Stimulated activated naive CD8-positive, alpha-beta T cell treated with anti-CD3 and anti-CD28 coated beads, Interleukin-15, amount 100 ng/mL, for 72 hours (primary cell): ENCODE measurements at places on chromosomes 1 and 21.
A peak's percentile ranks its signal among the peaks of the same experiment; 100 is the strongest.

GRCh38 chr21:28752131-28752530 lies 240.5 kb downstream of the LTN1 start:
- DNase-seq: no peak

GRCh38 chr1:53210954-53211353 lies 9.5 kb downstream of the CZIB start:
- DNase-seq: no peak

DNA sequence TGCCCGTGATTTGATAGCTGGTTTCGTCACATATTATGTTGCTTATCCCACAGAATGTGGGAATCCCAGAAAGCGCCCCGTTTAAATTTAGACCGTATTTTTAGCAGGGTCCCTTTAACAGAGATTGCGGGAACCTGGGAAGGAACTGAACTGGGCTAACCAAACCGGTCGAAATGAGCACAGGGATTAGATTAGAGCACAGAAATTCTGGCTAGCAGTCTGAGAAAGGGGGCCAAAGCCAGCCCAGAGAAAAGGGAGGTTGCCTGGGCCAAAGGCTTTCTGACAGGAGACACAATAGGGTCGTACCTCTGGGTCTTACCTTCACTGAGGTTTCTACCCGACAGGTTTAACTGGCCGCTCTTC lies 327 bp downstream of the LRRC40 start:
- DNase-seq: no peak

GRCh38 chr1:16978567-16979474 lies 1.6 kb downstream of the MFAP2 start:
- no peak for DNase-seq

- no peak for DNase-seq
Observed at GRCh38 chr1:22791831-22792347, 81.2 kb downstream of the EPHB2 start.

GRCh38 chr1:230682274-230682673 lies 31.6 kb downstream of the AGT start:
- no peak for DNase-seq

GRCh38 chr1:159960721-159961381 lies 6.8 kb upstream of the SLAMF9 start:
- DNase-seq: no peak

GRCh38 chr1:166165661-166166328 lies 1.0 kb downstream of the FAM78B start:
- DNase-seq: no peak

DNA sequence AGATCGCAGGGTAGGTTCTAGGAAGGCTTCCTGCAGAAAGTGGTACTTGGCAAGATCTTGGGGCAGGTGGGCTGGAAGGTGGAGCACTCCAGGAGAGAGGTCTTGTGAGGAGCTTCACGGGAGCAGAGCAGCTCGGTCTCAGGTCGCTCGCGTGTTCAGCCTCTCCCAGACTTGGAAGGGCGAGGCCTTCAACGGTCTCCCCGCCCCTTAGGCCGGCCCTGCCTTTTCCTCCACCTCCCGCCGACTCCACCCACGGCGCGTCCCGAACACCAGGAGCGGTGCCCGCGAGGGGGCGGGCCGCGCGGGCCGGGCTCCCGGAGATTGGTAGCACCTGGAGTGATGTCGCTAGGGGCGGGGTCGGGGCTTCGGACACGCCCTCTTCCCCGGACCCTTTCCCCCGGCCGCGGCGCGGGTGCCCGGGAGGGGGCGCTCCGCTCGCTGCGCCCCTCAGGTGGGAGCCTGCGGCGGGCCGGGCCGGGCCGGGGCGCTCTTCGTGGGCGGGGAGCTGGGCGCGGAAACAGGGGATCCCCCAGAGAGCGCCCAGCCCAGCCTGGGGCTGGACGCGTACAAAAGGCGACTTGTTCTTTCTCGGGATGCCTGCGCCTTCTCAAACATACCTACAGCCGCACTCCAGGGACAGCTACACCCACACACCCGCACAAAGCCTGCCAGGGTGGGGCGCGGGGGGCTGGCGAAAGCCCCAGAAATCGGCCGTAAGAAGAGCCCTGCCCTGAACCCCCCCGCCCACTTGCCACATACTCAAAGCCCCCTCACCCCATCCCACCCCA lies 35.5 kb downstream of the AHDC1 start:
- peak; percentile 87 for DNase-seq

- DNase-seq: no peak
Observed at GRCh38 chr1:173057984-173058383, 7.2 kb upstream of the TNFSF18 start.

- no peak for DNase-seq
Observed at GRCh38 chr1:155166471-155167165, 6.5 kb downstream of the KRTCAP2 start.

GRCh38 chr21:36661511-36662309 lies 37.2 kb upstream of the SIM2 start:
- no peak for DNase-seq

DNA sequence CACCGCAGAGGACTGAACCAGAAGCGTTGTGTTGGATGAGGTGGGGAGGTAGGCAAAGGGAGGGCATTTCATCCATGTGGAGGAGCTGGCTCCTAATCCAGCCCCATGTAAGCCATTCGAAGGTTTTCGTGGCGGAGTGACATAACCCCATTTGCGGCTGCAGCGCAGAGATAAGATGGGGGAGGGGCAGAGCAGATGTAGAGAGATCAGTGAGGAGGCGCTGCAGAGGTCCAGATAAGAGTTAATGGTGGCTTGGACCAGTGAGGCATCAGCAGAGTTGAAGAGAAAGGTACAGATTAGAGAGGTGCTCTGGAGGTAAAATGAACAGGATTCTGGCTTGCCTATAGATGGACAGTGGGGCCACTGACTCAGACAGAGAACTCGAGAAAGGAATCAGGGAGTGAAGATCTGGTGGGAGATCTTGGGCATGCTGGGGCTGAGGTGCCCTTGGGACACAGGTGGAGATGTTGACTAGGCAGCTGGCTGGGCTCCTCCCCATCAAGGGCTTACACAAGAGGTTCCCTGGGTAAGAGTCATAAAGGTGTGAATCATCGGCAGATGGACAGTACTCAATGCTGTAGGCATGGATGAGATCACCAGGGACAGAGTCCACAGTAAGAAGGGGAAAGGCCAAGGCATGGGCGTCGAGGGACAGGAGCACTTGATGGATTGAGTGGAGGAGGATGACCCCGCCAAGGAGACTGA lies 7.8 kb upstream of the PTPRF start:
- DNase-seq: no peak

GRCh38 chr21:29376556-29376955 lies 77.8 kb downstream of the BACH1 start:
- DNase-seq: peak; percentile 52

DNA sequence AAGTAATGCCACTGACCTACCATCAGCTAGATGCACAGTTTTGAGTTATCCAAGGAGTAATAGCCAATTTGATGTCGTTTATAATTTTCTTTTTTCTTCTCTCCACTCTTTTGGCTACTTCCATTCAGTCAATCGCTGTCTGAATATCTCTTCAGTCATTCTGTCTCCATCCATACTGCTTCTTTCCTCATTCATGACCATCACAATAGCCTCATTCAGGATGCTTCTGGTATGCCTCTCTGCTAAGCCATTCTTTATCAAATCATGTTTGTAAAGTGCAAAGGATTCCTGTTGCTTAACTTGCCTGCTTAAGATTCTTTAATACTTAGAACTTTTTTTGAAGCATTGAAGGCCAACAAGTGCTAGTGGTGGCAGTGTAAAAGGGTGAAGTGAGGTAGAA lies 20.2 kb downstream of the TYW3 start:
- DNase-seq: no peak

DNA sequence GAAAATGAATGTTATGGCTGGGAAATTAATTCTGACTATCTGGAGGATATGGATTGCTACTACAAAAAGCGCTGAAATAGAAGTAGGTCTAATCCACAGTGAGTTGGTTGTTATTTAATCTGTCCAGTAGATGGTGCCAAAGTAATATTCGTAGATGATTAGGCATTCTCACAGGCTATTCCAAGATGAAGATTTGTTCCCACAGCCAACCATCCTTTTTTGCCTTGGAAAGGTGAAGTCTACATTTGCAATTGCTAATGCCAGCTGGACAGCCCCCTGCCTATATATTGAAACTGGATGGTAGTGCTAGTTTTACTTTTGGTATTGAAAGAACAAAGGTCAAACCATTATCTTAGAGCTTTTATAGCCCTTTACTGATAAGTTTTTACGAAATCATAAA lies 43.8 kb downstream of the RBM11 start:
- no peak for DNase-seq

DNA sequence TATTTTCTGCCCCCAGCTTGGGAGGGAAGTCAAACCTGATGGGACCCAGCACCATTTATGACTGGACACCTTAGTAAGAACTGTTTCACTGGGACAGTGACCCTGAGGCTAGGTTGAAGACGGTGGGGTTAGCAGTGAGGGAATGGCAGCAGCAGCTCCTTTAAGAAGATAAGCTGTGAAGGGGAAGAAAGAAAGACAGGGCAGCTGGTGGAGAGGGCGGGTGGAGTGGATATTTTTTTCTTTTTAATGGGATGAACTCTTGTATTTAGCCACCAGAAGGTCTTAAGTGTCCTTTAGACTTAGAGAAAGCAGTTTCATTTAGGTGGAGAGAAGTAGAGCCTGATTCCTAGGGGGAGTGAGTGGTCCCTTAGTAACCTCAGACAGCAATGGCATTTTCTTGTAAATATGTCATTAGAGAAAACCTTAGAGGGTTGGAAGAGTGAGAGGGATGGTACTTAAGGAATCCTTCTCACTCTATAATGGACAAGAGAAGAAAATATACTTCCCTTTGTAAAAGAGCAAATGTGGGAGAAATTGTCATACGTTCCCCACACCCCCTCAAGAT lies 187.5 kb downstream of the HHAT start:
- DNase-seq: no peak

GRCh38 chr1:74731399-74732052 lies 1.3 kb downstream of the CRYZ start:
- DNase-seq: no peak

DNA sequence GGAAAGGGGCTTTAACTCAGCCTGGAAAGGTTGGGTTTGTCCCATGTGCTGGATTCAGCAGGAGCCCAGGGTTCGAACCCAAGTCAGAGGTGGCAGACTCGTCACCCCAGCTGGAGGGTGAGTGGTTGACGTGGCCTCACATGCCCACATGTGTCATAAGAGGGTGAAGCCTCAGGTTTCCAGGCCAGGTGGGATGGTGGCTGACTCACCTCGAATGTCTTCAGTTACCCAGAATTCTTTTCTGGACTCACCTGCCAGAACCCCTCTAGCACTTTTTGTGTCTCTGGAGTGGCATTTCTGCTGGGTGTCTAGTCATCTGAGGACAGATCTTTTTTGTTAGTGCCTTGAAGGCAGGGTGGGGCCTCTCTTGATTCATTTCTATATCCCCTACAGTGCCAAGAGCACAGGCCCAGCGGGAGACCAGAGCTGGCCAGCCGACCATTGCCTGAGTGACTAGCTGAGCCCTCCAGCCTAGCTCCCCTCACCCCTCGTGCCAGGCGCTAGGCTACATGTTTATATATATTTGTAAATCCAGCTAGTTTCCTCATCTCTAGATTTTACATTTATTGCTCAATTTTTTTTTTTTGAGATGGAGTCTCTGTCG lies 28.1 kb downstream of the IL6R start:
- DNase-seq: no peak

GRCh38 chr21:42863504-42863870 lies 15.9 kb downstream of the WDR4 start:
- no peak for DNase-seq

DNA sequence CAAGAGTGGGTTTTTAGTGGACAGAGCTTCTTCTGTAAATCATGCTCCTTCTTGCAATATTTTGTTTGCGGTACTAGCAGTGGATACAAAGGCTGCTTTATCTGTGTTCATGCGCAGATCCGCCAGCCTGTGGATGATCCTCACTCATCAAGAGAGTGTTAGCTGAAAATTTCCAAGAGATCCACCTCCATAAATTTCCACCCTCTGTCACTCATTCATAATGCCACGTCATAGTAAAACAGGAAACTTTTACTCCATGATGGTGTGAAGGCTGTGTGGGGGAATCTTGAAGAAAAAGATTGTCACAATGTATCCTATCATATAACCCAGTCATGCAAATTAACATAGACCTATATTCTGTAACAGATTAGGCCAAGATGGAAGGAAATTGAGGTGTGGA lies 4.4 kb upstream of the MAPKAPK2 start:
- DNase-seq: no peak

- DNase-seq: peak; percentile 81
Observed at GRCh38 chr1:33180911-33181890, 642 bp downstream of the TRIM62 start.

- no peak for DNase-seq
Observed at GRCh38 chr21:38289705-38290485, 33.1 kb downstream of the KCNJ15 start.

GRCh38 chr1:201531551-201532425 lies 7.1 kb upstream of the NAV1 start:
- DNase-seq: no peak

- DNase-seq: no peak
Observed at GRCh38 chr21:20882462-20883407, 115.5 kb upstream of the NCAM2 start.

- DNase-seq: no peak
Observed at GRCh38 chr1:110176299-110176956, 26.1 kb downstream of the SLC6A17 start.

GRCh38 chr1:183032122-183032921 lies 9.1 kb downstream of the LAMC1 start:
- no peak for DNase-seq

DNA sequence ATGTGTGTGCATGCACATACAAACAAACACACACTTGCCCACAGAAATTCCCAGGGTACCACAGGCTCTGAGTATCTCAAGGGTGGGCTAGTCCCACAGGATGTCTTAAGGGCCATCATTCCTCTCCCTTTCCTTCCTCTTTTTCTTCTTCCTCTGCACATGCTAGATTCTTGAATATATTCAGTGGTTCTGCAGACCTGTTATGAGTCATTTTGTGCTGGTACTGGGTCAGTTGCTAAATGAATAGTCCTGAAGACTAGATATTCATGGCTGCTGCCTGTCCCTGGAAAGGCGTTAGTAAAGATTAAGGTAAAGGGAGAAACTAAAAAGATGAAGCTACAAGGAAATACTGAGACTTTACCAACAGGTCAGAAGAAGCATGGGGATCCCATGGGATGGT lies 256.7 kb upstream of the KIAA0040 start:
- no peak for DNase-seq

GRCh38 chr1:85998105-85998855 lies 158.3 kb downstream of the COL24A1 start:
- no peak for DNase-seq

DNA sequence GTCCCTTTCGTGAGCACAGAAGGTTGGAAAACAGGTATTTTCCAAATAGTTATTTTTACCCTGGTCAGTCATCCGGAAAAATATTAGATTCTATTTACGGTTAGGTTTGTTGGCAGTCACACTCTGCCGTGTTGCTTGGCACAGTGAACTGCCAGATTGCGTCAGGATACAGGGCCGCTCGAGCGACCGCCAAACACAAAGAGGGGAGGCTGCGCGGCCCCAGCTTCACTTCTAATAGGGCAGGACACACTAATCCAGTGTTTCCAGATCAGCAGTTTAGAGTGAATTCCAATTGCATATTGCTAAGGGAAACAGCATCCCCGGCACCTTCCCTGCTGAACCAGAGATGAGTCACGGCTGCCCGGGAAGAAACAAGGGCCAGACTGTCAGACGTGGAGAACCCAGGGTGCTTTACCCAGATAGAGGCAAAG lies 22.9 kb downstream of the UMODL1 start:
- DNase-seq: no peak

GRCh38 chr1:25675729-25676476 lies 59.3 kb downstream of the MAN1C1 start:
- DNase-seq: peak; percentile 88

GRCh38 chr1:10415211-10415930 lies 14.9 kb upstream of the CENPS start:
- no peak for DNase-seq

- DNase-seq: no peak
Observed at GRCh38 chr1:110967256-110967655, 3.5 kb upstream of the LRIF1 start.

GRCh38 chr21:34158866-34159835 lies 85.8 kb downstream of the MRPS6 start:
- no peak for DNase-seq
